Upper lobe of left lung (tissue), 6 donors: ENCODE measurements at places on chromosomes 7 and 10. TPM values are rescaled to one million over a fixed set of nuclear protein-coding genes. Genes with fewer than 3 reads are reported as not detected.
A peak's percentile ranks its signal among the peaks of the same experiment; 100 is the strongest.

Gene NRAP
- total RNA-seq: not detected

DNA sequence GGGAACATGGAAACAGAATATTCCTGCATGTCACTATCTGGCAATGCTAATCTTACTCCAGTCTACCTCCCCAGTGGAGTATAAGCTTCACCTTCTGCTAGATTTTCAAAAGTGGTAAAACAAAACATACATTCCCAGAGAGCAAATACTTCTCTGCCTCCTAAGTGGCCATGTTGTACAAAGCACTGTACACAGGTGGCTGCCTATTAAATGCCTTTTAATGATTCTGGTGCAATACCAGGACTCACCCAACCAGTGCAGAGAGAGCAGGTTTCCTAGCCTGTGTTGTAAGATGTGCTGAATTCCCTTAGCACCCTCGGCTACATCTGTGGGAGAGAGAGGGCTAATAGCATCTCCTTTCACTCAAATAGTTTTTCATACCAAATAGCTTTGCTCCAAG, 684.3 kb upstream of the NRP1 start:
- DNase-seq: no peak
- no peaks in the 10 kb centered on the region for H3K4me1 ChIP-seq
- H3K27me3 ChIP-seq: no peaks in the 10 kb centered on the region

Gene ANKRD22
- 0.30 TPM for total RNA-seq

GRCh38 chr10:60032723-60033122, 126.4 kb upstream of the CCDC6 start:
- peaks cover 14% of the 10 kb centered on the region for H3K4me1 ChIP-seq
- H3K27me3 ChIP-seq: no peaks in the 10 kb centered on the region
- no peak overlapping the region for H3K4me3 ChIP-seq
- no peak for DNase-seq

GRCh38 chr10:117408436-117409384, 33.5 kb upstream of the PDZD8 start:
- H3K36me3 ChIP-seq: no peaks in the 10 kb centered on the region
- H3K27me3 ChIP-seq: no peaks in the 10 kb centered on the region
- no peak overlapping the region for H3K27ac ChIP-seq
- H3K4me3 ChIP-seq: no peak overlapping the region
- peaks cover 11% of the 10 kb centered on the region for H3K4me1 ChIP-seq

Gene PCDH15
- total RNA-seq: 0.97 TPM

- no peaks in the 10 kb centered on the region for H3K36me3 ChIP-seq
- no peak overlapping the region for H3K27ac ChIP-seq
- no peaks in the 10 kb centered on the region for H3K27me3 ChIP-seq
- H3K4me1 ChIP-seq: no peaks in the 10 kb centered on the region
- H3K4me3 ChIP-seq: no peak overlapping the region
Measured at GRCh38 chr7:78333530-78334425, 535.2 kb downstream of the PHTF2 start.

Gene ZNF212
- 33.5 TPM for total RNA-seq

GRCh38 chr7:76304888-76305375, 2.5 kb downstream of the HSPB1 start:
- no peak for DNase-seq
- no peaks in the 10 kb centered on the region for H3K36me3 ChIP-seq
- H3K27ac ChIP-seq: no peak overlapping the region
- peaks cover 33% of the 10 kb centered on the region for H3K4me1 ChIP-seq
- H3K4me3 ChIP-seq: no peak overlapping the region
- no peaks in the 10 kb centered on the region for H3K27me3 ChIP-seq

Gene SEMA4G
- 5.4 TPM for total RNA-seq

Gene CDH23
- 12.0 TPM for total RNA-seq

- H3K36me3 ChIP-seq: no peaks in the 10 kb centered on the region
- no peak for DNase-seq
- H3K4me3 ChIP-seq: no peak overlapping the region
- peaks cover 1% of the 10 kb centered on the region for H3K4me1 ChIP-seq
Measured at GRCh38 chr10:75606203-75606779, 174.9 kb downstream of the LRMDA start.

DNA sequence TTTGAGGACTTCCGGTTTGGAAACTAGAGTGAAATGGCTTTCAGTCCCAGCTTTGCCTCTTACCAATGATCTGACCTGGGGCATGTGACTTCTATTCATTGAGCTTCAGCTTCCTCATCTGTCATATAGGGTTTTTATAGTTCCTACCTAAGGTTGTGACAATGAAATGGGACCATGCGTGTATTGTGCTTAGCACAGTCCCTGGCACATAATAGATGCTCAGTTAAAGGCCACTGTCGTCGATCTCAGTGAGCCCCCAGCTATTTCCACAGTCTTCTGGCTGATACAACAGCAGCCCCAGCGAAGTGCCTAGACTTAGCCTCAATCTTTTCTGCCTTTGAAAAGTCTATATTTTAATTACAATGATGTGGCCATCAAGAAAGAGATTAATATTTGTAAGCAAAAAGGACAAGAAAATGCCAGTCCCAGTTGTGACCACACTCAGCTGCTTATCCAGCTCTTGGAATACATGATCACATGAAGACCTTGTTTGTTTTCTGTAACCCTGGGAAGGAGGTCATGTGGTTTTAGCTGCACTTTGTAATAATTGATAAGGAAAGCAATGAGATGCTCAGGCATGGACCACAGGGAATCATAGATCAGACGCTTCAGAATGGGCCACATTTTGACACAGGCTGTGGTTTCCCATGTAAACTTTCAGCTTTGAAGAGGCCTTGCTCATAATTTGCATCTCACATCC, 44.6 kb downstream of the VWA2 start:
- H3K27ac ChIP-seq: no peak overlapping the region
- no peak for DNase-seq
- no peak overlapping the region for H3K4me3 ChIP-seq
- H3K36me3 ChIP-seq: no peaks in the 10 kb centered on the region
- H3K27me3 ChIP-seq: no peaks in the 10 kb centered on the region

DNA sequence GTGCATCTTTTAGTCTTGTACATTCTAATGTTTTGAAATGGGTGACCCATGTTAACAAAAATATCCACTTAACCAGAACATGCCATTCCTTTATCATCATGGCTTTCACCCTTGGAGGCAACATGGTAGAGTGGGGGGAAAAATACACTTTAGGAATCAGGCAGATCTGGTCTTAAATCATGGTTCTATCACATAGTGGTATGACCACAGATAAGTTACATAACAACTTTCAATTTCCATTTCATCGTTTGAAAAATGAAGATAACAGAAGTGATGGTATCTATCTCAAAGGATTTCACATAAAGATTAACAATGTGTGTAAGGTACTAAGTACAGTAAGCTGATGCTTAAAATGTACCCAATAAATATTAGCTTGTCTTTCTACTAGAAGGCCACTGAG, 19.0 kb downstream of the TMEM168 start:
- no peak overlapping the region for H3K4me3 ChIP-seq
- no peak for DNase-seq
- no peak overlapping the region for H3K27ac ChIP-seq
- no peaks in the 10 kb centered on the region for H3K36me3 ChIP-seq
- no peaks in the 10 kb centered on the region for H3K4me1 ChIP-seq
- H3K27me3 ChIP-seq: no peaks in the 10 kb centered on the region

- no peaks in the 10 kb centered on the region for H3K27me3 ChIP-seq
- no peak overlapping the region for H3K27ac ChIP-seq
- no peak overlapping the region for H3K4me3 ChIP-seq
- no peak for DNase-seq
- H3K4me1 ChIP-seq: peaks cover 3% of the 10 kb centered on the region
Measured at GRCh38 chr7:73343671-73344380, 15.9 kb downstream of the FKBP6 start.

- H3K27me3 ChIP-seq: no peaks in the 10 kb centered on the region
- no peak for DNase-seq
- H3K36me3 ChIP-seq: no peaks in the 10 kb centered on the region
- H3K4me3 ChIP-seq: no peak overlapping the region
- H3K27ac ChIP-seq: no peak overlapping the region
- H3K4me1 ChIP-seq: no peaks in the 10 kb centered on the region
Measured at GRCh38 chr7:146661929-146662328, 545.3 kb downstream of the CNTNAP2 start.

DNA sequence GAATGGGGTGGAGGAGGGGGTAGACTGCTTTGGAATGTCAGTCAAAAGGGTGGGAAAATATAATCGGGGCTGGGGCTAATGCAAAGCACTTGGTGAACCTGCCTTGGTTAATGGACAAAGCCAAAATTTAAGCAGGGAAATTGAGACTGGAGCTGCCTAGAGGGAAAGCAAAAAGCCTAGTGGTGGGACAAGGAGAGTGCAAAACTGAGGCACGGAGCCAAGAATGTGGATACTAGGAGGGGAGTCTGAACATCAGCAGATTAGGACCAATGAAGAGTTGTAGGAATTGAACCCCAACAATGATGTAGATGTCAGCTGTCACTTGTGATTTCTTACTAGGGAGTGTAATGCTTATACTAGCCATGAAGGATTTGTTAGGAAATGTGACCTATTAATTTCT, 195.9 kb downstream of the MDFIC start:
- H3K36me3 ChIP-seq: no peaks in the 10 kb centered on the region
- H3K4me3 ChIP-seq: no peak overlapping the region
- no peak overlapping the region for H3K27ac ChIP-seq
- H3K27me3 ChIP-seq: no peaks in the 10 kb centered on the region
- no peaks in the 10 kb centered on the region for H3K4me1 ChIP-seq

- H3K36me3 ChIP-seq: peaks cover 5% of the 10 kb centered on the region
- no peak for DNase-seq
- H3K4me1 ChIP-seq: no peaks in the 10 kb centered on the region
- no peak overlapping the region for H3K27ac ChIP-seq
- H3K27me3 ChIP-seq: no peaks in the 10 kb centered on the region
- H3K4me3 ChIP-seq: no peak overlapping the region
Measured at GRCh38 chr10:121792198-121792597, 135.6 kb downstream of the ATE1 start.

GRCh38 chr10:122567056-122567660, 6.6 kb downstream of the DMBT1 start:
- H3K36me3 ChIP-seq: no peaks in the 10 kb centered on the region
- no peak overlapping the region for H3K27ac ChIP-seq
- no peak for DNase-seq
- no peak overlapping the region for H3K4me3 ChIP-seq
- H3K4me1 ChIP-seq: peaks cover 7% of the 10 kb centered on the region

GRCh38 chr7:111290419-111290818, 199.5 kb downstream of the LRRN3 start:
- H3K4me3 ChIP-seq: no peak overlapping the region
- no peaks in the 10 kb centered on the region for H3K27me3 ChIP-seq
- no peak for DNase-seq
- no peak overlapping the region for H3K27ac ChIP-seq
- H3K36me3 ChIP-seq: no peaks in the 10 kb centered on the region

GRCh38 chr7:49714182-49714581, 59.3 kb upstream of the VWC2 start:
- H3K4me3 ChIP-seq: no peak overlapping the region
- no peaks in the 10 kb centered on the region for H3K27me3 ChIP-seq
- H3K27ac ChIP-seq: no peak overlapping the region

DNA sequence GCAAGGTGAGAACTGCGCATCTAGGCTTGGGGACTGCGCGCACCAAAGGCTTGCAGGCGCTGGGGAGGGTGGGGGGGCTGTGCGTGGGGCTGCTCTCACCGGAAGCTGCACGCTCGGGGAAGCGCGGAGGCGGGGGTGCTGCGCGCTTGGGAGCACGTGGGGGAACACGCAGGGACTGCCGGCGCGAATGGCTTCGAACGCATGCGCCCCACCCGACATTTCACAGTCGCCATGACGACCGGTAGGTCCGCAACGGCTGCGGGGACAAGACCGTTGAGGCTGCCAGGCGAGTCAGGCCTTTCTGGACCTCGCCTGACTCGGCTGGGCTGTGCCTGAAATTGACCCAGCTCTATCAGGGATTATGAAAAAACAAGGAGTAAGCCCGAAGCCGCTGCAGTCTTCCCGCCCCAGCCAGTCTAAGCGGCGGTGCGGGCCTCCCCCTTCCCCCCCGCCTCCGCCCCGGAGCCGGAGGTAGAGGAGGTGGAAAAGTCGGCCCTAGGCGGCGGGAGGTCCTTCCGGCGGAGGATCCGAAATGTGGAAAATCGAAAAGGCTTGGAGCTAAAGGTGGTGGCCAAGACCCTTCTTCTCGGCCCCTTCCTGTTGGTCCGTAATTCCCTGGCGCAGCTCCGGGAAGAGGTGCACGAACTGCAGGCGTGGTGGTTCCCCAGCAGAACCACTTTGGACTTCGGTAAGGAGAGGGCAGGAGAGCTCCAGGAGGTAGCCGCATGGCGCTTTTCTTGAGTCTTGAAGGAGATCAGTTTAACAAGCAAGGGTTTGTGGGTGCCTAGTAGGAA, 34.9 kb upstream of the STEAP1 start:
- no peaks in the 10 kb centered on the region for H3K27me3 ChIP-seq
- no peaks in the 10 kb centered on the region for H3K36me3 ChIP-seq
- no peak overlapping the region for H3K27ac ChIP-seq
- no peak for DNase-seq
- H3K4me1 ChIP-seq: peaks cover 16% of the 10 kb centered on the region

Gene DCLRE1C
- 10.7 TPM for total RNA-seq

DNA sequence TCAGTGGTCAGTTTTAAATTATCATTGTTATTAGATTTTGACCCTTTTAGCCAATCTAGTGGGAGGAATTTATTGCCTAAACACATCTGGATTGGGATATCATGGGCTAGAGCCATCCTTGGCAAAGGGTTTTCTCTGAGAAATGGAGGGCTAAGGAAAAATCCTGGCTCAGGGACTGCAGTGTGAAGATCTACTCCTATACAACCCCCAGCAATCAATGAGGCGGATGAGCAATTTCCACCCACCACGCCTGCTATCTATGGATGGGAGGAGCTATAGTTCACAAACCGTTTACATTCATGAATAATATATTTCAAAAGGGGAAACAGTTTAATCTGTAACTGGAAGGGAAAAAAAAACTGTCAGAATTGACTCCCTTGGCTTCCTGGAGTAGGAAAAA, 2.7 kb downstream of the CAV1 start:
- H3K27me3 ChIP-seq: no peaks in the 10 kb centered on the region
- H3K36me3 ChIP-seq: no peaks in the 10 kb centered on the region
- H3K27ac ChIP-seq: peak overlapping the region; percentile 89
- peak overlapping the region; percentile 64 for H3K4me3 ChIP-seq

Gene PPP2R2D
- total RNA-seq: 20.5 TPM

Gene LDB3
- total RNA-seq: 0.89 TPM

GRCh38 chr7:133155146-133155545, 73.3 kb upstream of the CHCHD3 start:
- H3K27me3 ChIP-seq: no peaks in the 10 kb centered on the region
- DNase-seq: no peak
- no peak overlapping the region for H3K27ac ChIP-seq
- H3K4me3 ChIP-seq: no peak overlapping the region
- no peaks in the 10 kb centered on the region for H3K4me1 ChIP-seq
- no peaks in the 10 kb centered on the region for H3K36me3 ChIP-seq

GRCh38 chr10:5183923-5184322, 1.0 kb downstream of the AKR1C8 start:
- H3K4me3 ChIP-seq: no peak overlapping the region
- no peaks in the 10 kb centered on the region for H3K36me3 ChIP-seq
- H3K27me3 ChIP-seq: no peaks in the 10 kb centered on the region
- no peaks in the 10 kb centered on the region for H3K4me1 ChIP-seq

Gene RBM28
- total RNA-seq: 108 TPM

Gene LRRC4
- total RNA-seq: 8.6 TPM

- H3K27me3 ChIP-seq: no peaks in the 10 kb centered on the region
- H3K4me3 ChIP-seq: no peak overlapping the region
- no peaks in the 10 kb centered on the region for H3K4me1 ChIP-seq
Measured at GRCh38 chr10:86261941-86262687, 104.5 kb downstream of the GRID1 start.

GRCh38 chr10:110344622-110345021, 39.9 kb upstream of the SMNDC1 start:
- H3K36me3 ChIP-seq: no peaks in the 10 kb centered on the region
- H3K4me1 ChIP-seq: no peaks in the 10 kb centered on the region
- DNase-seq: no peak
- H3K27ac ChIP-seq: no peak overlapping the region
- no peaks in the 10 kb centered on the region for H3K27me3 ChIP-seq

Gene FOXP2
- 3.4 TPM for total RNA-seq
